ENCODE measurements at places on chromosomes 2 and 18. TPM values are rescaled to one million over a fixed set of nuclear protein-coding genes. Genes with fewer than 3 reads are reported as not detected.

IL36RN gene
- not detected for polyA plus RNA-seq

RUFY4 gene
- not detected for polyA plus RNA-seq

ABCB11 gene
- 0.03 TPM for polyA plus RNA-seq

FBXO41 gene
- 1.5 TPM for polyA plus RNA-seq

LONRF2 gene
- polyA plus RNA-seq, result 7.2 TPM

SLC16A14 gene
- 37.5 TPM for polyA plus RNA-seq

CIB4 gene
- polyA plus RNA-seq, result not detected

All from Purkinje cell (primary cell).